MCF 10A (cell line): ENCODE measurements at places on chromosomes 16 and 17.

DNA sequence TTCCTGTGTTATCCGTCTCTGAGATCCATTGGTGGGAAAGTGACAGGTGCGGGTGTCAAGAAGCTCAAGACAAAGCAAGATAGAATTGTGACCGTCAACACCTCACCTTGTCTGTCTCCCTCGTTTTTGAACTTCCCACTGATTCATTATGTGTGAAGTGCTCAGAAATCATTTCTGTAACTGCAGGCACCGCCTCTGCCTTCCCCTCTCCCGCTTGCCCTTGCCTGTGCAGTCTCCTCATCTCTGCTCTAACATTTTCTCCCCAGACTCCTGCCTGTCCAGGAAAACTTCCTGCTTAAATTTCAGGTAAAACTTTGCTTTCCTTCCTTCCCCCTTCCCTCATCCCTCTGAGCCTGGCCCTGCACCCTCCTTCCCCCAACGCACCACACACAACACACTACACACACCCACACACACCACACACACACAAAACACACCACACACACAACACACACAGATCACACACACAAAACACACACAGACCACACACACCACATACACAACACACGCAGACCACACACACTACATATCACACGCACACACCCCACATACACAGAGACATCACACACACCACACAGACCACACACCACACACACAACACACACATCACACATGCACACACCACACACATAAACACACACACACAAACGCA is 25.7 kb downstream of the CALB2 start:
- no peaks in the 10 kb centered on the region for H3K4me1 ChIP-seq
- H3K27ac ChIP-seq: no peak overlapping the region
- peaks cover 8% of the 10 kb centered on the region for H3K27me3 ChIP-seq

GRCh38 chr17:978103-979093 is 1.2 kb downstream of the NXN start:
- no peaks in the 10 kb centered on the region for H3K27me3 ChIP-seq
- peak; percentile 24 for DNase-seq
- H3K36me3 ChIP-seq: no peaks in the 10 kb centered on the region
- H3K27ac ChIP-seq: no peak overlapping the region

DNA sequence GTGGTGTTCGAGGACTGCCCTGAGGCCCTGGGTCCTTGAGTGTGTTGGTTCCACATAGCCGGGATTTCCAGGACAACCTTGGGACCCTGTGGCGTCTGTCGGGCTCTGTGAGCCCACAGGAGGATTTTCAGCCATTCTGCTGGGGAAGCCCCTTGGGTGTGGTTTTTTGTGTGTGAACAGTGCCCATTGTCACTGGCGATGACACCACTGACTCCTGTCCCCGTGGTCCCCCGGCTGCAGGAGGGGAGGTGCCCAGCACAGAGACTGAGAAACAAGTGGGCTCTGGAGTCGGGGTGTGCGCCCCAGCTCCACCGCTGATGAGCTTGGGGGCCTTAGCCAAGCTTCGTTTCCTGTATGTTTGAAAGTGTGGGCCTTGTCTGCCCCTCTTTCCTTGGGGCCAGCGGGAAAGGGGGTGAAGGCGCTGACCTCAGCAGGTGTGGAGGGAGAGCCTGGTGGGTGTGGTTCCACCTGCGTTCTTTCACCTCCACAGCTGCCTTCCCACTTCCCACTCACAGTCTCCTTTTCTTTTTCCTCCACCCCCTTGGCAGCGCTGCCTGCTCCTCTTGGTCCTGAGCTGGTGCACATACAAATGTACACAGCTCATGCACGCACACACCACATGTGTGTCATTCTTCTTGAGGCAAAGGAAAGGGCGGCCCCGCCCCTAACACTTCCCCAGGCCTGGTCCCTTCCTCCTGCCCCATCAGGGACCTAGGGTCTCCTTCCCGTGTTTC is 16.1 kb downstream of the MGRN1 start:
- no peak for DNase-seq
- H3K27me3 ChIP-seq: no peaks in the 10 kb centered on the region
- no peak overlapping the region for H3K4me3 ChIP-seq
- H3K4me1 ChIP-seq: no peaks in the 10 kb centered on the region
- no peak overlapping the region for H3K27ac ChIP-seq

DNA sequence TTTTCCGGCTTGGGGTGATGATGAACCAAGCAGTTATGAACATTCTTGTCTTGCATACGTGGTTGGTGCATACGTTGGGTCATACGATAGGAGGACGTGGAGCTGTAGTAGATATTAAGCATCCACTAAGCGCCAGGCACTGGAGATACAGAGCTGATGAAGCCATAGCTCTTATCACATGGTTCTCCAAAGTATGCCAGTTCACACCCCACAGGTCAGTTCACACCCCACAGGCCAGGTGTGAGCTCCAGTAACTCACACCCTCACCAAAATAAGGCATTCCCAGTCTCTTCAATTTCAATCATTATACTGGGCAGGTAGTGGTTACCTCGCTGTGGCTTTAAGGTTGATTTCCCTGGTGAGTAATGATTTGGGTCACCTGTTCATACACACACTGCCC is 335.5 kb downstream of the FOXL1 start:
- no peak overlapping the region for H3K4me3 ChIP-seq
- no peaks in the 10 kb centered on the region for H3K27me3 ChIP-seq
- no peaks in the 10 kb centered on the region for H3K4me1 ChIP-seq
- H3K27ac ChIP-seq: no peak overlapping the region

DNA sequence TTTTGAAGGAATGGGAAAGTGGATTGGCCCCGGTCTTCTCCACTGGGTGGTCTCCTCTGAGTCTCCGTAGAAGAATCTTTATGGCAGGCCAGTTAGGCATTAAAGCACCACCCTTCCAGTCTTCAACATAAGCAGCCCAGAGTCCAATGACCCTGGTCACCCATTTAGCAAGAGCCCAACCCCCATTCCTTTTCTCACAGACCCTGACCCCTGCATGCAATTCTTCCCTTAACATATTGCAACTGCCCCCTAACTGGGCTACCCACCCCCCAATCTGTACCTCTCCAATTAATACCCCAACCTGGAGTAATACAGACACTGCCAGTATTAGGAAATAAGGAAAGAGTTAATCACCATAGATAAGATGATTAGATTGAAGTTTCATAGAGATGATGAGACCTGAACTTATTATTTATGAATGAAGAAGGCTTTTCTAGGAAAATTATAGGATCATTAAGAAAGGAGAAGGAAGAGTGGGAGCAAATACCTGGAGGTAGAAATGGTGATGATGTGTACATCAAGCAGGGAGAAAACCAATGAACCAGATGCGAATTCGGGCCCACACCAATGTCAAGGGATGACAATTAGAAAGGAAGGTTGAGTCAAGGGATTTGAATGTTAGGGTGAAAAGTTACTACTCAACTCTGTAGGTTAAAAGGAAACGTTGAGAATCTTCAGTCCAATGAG is 2.4 kb downstream of the CCL2 start:
- DNase-seq: no peak
- H3K27me3 ChIP-seq: no peaks in the 10 kb centered on the region
- H3K36me3 ChIP-seq: no peaks in the 10 kb centered on the region
- H3K4me1 ChIP-seq: peaks cover 38% of the 10 kb centered on the region
- H3K27ac ChIP-seq: no peak overlapping the region
- H3K4me3 ChIP-seq: no peak overlapping the region

- no peak overlapping the region for H3K27ac ChIP-seq
- peaks cover 6% of the 10 kb centered on the region for H3K36me3 ChIP-seq
- H3K4me1 ChIP-seq: no peaks in the 10 kb centered on the region
- peaks cover 79% of the 10 kb centered on the region for H3K27me3 ChIP-seq
- no peak overlapping the region for H3K4me3 ChIP-seq
Measured at GRCh38 chr17:83160443-83161297, 81.3 kb downstream of the METRNL start.

DNA sequence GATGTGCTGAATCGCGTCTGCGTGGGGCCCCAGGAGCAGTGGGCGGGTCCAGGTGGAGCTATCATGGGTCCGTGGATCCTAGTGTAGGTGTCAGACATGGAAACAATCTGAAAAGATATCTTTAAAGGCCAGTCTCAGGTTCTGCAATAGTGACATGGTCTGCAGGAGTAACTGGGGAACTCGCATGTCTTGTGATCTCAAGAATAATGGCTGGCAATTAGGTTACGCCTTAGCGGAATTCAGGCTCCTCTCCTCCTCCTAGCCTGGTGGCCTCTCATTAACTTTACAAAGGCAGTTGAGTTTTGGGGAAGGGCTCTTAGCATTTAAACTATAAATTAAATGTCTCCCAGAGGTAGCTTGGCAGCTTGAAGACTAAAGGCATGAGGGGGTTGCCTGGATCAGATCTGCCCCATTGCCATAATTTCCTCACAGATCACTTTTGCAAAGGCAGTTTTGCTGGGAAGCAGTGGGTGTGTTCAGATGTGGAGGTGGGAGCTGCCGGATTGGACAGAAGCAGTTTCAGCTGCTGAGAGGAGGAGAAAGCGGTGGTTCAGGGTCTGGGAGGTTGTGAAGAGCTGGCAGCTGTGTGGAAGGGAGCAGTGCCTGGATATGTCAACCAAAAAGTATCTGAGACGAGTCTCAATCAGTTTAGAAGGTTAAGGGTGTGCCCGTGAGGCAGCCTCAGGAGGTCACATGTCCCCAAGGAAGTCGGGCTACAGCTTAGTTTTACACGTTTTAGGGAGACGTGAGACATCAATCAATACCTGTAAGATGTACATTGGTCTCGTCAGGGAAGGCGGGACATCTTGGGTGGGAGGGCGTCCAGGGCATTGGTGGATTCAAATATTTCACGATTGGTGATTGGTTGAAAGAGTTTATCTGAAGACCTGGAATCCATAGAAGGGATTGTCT is 2.7 kb downstream of the TBCD start:
- peak overlapping the region; percentile 3 for H3K27ac ChIP-seq
- DNase-seq: peak; percentile 49
- no peaks in the 10 kb centered on the region for H3K4me1 ChIP-seq
- H3K27me3 ChIP-seq: no peaks in the 10 kb centered on the region
- peaks cover 10% of the 10 kb centered on the region for H3K36me3 ChIP-seq
- H3K4me3 ChIP-seq: peak overlapping the region; percentile 33

GRCh38 chr17:32757963-32758362 is 119.0 kb downstream of the MYO1D start:
- H3K27me3 ChIP-seq: no peaks in the 10 kb centered on the region
- no peaks in the 10 kb centered on the region for H3K36me3 ChIP-seq
- peaks cover 5% of the 10 kb centered on the region for H3K4me1 ChIP-seq
- no peak overlapping the region for H3K27ac ChIP-seq
- DNase-seq: no peak

DNA sequence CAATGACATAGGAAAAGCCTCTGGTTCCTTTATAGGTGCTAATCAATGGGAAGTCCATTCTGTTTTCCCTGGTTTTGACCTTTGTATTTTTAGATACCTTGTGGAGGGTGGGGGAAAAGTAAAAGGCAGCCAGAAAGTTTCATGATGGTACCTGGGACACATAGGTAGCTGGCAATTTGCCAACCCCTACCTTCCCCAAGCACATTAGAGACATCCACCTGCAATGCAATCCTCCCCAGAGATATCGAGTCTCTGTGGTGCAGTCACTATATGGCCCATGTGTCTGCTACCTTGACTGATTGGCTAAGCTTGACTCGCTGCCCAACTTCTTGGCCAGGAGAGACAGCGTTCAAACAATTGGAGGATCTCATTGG is 86.4 kb downstream of the IRX3 start:
- no peak for DNase-seq
- H3K4me3 ChIP-seq: no peak overlapping the region
- no peaks in the 10 kb centered on the region for H3K27me3 ChIP-seq
- no peaks in the 10 kb centered on the region for H3K36me3 ChIP-seq
- H3K4me1 ChIP-seq: no peaks in the 10 kb centered on the region
